Fibroblast of skin of right biceps (primary cell): ENCODE measurements at places on chromosomes 5 and 9.

- peak; percentile 62 for DNase-seq
Observed at GRCh38 chr5:163624431-163624830, 119.0 kb downstream of the MAT2B start.

DNA sequence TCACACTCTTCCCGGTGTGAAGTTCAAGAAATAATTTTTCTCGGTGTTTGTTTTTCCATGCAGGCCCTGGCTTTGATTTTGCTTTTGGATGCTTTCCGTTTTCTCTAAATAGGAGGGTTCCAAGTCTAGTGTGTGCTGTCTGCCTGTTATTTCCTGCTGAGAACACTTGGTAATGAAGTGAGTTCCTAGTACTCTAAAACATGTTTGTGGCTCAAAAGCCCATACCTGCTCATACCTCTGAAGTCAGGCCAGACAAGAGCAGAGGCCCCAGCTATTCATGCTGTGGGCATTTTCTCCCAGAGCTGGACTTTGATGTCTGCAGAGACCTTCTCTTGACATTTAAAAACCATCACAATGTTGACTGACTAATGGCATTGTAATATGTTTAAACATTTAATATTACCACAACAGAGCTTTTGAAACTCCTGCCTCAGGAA, 211.2 kb downstream of the GOLPH3 start:
- peak; percentile 36 for DNase-seq

DNA sequence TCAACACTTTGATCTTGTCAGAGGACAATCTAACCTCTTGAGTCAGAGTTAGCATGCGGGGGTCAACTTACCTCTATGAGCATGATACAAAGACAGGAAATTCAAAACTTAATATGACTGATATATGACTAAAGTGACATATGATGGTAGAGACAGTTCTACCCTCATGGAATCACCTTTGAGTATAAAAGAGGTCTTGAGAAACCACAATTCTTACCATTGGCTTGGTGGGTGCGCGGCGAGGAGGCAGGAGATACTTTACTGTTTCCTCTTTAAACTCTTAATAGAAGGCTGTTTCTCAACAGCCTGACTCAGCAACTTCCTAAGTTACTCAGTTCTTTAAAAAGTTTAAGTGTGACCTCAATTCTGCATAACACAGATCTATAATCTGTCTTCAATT, 372.8 kb downstream of the KIAA0825 start:
- DNase-seq: peak; percentile 29

GRCh38 chr5:97847920-97848631, 665.0 kb upstream of the RIOK2 start:
- DNase-seq: no peak

DNA sequence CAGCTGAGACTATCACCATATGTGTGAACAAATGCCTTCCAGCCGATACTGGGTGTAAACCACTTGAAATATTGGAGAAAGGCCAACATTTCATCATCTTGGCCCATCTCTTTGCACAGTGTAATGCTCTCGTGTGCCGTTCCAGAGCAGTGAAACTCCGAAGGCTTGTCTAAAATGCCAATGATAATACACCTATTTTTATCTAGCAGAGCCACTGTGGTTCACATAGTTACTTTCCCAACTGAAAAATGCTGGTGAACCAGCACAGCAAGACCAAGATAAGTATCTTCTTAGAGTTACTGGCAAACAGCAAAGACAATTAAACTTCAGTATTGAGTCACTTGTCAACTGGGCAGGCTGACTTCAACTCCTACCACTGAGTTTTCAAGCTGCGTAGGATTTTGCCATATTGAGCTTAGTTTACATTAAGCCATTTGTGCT, 379.9 kb upstream of the ACTBL2 start:
- DNase-seq: peak; percentile 88

- DNase-seq: peak; percentile 22
Observed at GRCh38 chr5:38639377-38640358, 83.2 kb upstream of the LIFR start.

GRCh38 chr5:59249160-59249559, 644.4 kb downstream of the PDE4D start:
- no peak for DNase-seq

GRCh38 chr5:65157906-65158603, 323.7 kb downstream of the ADAMTS6 start:
- peak; percentile 37 for DNase-seq

- no peak for DNase-seq
Observed at GRCh38 chr5:74616236-74617146, 24.0 kb downstream of the ENC1 start.
